Immature natural killer cell (primary cell): ENCODE measurements at places on chromosomes 6 and 20. TPM values are rescaled to one million over a fixed set of nuclear protein-coding genes. Genes with fewer than 3 reads are reported as not detected.

- DNase-seq, result no peak
Observed at GRCh38 chr6:37242429-37243052, 15.0 kb upstream of the TBC1D22B start.

GRCh38 chr20:32539817-32540675 lies 45.1 kb downstream of the NOL4L start:
- DNase-seq, result peak; percentile 85

GRCh38 chr6:154515826-154516225 lies 5.3 kb upstream of the CNKSR3 start:
- DNase-seq, result no peak

DNA sequence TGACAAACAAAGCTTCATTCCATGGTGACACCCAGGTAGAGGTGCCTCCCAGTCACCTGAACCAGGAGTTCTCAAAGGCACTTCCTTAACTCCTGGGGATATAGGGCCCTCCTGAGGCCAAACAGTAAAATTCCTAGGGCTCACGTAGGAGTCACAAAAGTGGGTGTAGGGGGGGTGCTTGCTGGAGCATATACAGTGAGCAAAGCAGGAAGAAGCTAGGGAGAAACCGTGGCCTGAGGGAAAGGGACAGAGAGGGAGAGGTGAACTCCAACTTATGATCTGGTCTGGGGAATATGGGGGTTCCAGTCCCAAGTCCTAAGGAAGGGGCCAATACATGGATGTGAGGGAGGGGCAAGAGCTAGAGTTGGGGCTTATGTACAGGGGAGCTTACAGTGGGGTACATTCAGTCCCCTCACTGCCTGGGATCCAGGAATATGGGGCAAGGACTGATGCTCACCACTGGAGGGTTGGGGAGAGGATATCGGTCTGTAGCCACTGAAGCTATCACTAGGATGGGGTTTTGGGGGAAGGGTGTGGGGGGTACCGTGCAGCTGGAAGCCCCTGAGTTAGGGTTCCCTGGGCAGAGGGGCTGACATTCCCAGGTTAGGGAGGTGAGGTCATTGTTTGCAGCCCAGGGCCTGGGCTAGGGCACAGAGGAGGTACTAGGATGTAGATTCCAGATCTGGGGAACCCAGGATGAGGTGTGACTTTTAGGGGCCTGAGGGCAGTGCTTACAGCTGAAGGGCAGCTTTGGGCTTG lies 950 bp downstream of the PEDS1 start:
- no peak for DNase-seq

DNA sequence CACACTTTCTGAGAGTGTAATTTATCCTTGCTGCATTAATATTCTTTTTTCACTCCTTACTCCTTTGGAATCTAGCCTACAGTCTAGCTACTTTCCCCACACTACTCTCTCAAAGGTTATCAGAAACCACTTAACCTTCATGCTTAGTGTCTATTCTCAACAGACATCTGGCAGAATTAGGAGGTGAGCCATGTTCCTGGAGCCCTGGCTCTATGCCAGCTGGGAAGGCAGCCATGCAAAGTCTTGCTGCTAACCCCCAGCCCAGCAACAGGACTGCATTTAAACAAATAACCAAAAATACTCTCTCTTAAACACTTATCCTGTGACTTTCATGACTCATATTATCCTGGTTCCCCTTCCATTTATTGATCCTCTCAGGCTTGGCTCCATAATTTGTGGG lies 260.2 kb downstream of the BCKDHB start:
- DNase-seq, result no peak

GRCh38 chr6:116278854-116279231 lies 887 bp downstream of the TSPYL1 start:
- DNase-seq, result no peak

- DNase-seq, result no peak
Observed at GRCh38 chr6:148599967-148600426, 146.8 kb upstream of the UST start.

DNA sequence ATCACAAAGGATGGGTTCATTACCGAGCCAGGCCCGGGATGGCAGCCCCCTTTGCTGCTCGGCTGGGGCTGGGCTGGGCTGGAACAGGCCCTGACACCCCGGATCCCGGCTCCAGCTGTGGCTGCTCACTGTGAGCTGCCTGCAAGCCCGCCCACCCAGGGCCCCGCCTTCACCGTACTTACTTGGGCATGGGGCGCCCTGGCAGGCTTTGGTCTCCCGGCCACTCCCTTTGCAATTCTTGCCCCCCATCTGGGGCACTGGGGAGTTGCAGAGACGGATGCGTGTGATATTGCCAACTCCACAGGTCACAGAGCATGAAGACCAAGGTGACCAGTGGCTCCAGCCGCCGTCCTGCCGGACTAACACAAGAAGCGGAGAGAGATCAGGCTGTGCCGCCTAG lies 16.7 kb downstream of the THBS2 start:
- no peak for DNase-seq

- DNase-seq, result no peak
Observed at GRCh38 chr6:140011537-140011936, 637.1 kb upstream of the CITED2 start.

GRCh38 chr20:35314816-35315631 lies 22.8 kb upstream of the FAM83C start:
- peak; percentile 8 for DNase-seq

- no peak for DNase-seq
Observed at GRCh38 chr20:48025051-48025515, 239.8 kb upstream of the SULF2 start.

- DNase-seq, result peak; percentile 57
Observed at GRCh38 chr20:35883778-35884540, 70.3 kb downstream of the SCAND1 start.

DNA sequence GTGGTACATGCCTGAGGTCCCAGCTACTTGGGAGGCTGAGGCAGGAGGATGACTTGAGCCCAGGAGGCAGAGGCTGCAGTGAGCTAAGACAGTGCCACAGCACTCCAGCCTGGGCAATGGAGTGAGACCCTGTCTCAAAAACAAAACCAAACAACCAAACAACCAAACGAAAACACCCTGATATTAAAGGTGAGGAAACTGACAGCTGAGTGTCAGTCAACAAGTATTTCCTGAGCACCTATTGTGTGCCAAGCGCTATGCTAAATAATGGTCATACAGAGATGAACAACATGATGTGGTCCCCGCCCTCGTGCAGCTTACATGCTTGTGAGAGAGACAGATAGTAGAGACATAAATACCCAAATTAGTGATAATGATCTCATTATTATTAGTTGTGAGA lies 1.9 kb upstream of the TULP1 start:
- no peak for DNase-seq

- DNase-seq, result peak; percentile 46
Observed at GRCh38 chr20:38633577-38634093, 32.0 kb downstream of the ARHGAP40 start.

DNA sequence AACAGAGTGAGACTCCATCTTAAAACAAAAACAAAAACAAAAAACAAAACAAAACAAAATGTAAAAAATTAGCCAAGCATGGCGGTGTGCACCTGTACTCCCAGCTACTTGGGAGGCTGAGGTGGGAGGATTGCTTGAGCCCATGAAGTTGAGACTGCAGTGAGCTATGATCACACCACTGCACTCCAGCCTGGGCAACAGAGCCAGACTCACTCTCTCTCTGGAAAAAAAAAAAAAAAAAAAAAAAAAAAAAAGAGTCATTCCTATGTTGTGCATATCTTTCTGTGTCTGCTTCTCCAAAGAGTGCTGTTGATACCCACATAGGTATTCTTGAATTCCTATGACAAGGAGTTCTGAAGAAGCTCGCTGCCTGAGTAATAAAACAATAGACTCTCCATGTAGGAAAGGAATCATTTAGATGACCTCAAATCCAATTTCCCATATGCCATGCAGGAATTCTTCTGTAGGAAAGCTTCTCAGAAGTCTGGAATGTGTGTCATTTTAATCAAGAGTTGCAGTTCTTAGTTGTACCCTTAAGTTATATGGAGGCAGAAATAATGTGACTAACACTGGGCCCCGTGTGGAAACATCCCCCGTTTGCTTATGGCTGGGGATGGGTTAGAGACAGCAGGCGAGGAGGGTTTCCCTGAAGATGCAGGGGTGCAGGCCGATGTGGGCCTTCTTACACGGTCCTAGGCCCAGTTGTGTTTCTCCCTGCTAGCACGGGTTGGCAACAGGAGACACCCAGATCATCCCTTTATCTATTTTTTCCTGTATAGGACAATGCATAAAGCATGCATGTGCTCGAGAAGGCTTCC lies 79.4 kb downstream of the ZDHHC14 start:
- no peak for DNase-seq

- DNase-seq, result no peak
Observed at GRCh38 chr6:16944596-16944995, 157.3 kb upstream of the STMND1 start.

GRCh38 chr6:74283532-74283931 lies 587.5 kb downstream of the CD109 start:
- no peak for DNase-seq

DNA sequence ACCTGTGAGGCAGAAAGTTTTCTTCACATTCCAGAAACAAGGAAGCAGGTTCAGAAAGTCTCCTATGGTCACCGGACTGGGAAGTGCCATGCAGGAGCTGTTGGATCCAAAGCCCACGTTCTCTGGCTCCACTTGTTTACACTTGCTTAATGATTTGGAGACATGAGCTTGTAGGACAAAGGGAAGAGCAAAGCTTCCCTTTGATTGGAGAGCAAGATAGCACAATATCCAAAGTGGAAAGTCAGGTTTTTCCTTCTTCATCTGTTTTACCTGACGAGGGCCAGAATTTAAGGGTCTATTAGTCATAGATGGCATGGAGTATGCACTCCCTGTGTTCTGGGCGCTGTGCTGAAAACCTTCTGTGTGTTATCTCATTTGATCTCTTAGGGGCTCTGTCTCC lies 81.2 kb downstream of the PDE7B start:
- no peak for DNase-seq

DNA sequence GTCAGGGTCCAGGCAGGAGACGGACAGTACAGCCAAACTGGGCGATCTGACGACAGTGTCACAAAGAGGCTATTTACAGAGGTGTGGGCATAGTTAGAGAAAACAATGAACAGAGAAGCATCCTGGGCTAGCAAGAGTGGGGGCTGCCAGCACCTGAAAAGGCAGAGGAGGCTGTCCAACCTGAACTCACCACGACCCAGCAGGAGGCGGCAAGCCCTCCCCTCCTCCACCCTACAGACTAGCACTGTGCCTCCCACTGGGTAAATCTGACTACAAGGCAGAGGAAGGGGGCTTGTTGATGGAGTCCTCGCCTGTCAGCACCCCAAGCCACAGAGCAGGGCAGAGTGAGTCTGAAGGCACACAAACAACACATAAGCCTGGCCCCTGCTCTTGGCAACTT lies 52.8 kb upstream of the CDYL start:
- DNase-seq, result no peak

DNA sequence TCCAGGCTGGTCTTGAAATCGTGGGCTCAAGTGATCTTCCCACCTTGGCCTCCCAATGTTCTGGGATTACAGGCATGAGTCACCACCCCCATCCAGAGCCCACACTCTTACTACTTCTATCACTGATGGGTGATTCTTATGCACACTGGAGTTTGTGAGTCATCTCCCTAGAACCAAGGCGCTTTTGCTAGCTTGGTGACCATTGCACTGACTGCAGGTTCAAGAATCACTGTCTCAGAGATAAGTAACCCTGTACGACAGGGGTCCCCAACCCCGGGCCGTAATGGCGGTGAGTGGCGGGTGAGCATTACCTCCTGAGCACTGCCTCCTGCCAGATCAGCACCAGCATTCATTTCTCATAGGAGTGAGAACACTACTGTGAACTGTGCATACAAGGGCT lies 118.8 kb downstream of the MAP3K7 start:
- DNase-seq, result no peak

GRCh38 chr6:455006-455585 lies 63.5 kb downstream of the IRF4 start:
- DNase-seq, result no peak

DNA sequence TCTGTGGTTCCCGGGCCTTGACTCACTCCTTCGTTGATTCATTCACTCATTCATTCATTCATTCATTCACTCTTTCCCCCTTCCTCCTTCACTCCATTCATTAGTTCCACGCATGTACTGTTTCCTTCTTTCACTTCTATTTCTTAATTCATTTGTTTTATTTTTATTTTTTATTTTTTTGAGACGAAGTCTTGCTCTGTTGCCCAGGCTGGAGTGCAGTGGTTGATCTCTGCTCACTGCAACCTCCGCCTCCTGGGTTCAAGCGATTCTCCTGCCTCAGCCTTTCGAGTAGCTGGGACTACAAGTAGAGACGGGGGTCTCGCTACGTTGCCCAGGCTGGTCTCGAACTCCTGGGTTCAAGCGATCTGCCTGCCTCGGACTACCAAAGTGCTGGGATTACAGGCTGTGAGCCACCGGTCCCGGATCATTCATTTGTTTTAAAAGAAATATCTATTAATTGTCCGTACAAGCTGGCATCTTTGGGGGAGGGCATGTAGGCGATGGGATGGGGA lies 427 bp upstream of the NFKBIE start:
- DNase-seq, result no peak

The MICA gene
- polyA plus RNA-seq, result 5.7 TPM

The GSTA2 gene
- not detected for polyA plus RNA-seq

The MAN1A1 gene
- 33.9 TPM for polyA plus RNA-seq

The AVP gene
- polyA plus RNA-seq, result not detected

The MC3R gene
- not detected for polyA plus RNA-seq

The SNAI1 gene
- 0.36 TPM for polyA plus RNA-seq

The UNC5CL gene
- polyA plus RNA-seq, result 0.19 TPM

The FKBP1C gene
- polyA plus RNA-seq, result not detected

The TUBB1 gene
- polyA plus RNA-seq, result 22.5 TPM

The SEL1L2 gene
- polyA plus RNA-seq, result not detected

The PET117 gene
- 42.4 TPM for polyA plus RNA-seq

The IL17A gene
- 0.19 TPM for polyA plus RNA-seq

The DEK gene
- 44.0 TPM for polyA plus RNA-seq
